ENCODE measurements at places on chromosomes 4 and X.

- no peak for DNase-seq
Measured at GRCh38 chrX:118189000-118189399, 72.4 kb upstream of the KLHL13 start.

DNA sequence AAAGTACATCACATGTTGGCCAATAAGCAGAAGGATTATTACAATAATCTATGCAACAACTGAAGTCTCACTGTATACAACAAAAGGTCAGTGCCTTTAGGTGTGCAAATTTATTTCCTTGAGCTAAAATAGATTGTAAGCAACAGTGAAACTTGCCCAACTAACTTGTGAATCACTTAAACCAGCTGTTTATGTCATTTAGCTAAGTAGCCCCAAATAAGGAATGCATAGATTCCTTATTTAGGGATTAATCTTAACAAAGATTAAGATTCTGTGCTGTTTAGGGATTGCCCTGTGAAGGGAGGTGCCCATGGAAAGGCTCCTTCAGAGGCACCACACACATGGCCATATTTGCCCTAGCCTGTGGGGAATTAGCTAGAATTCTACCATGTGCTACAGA is 168.6 kb downstream of the MAML3 start:
- DNase-seq, result no peak

DNA sequence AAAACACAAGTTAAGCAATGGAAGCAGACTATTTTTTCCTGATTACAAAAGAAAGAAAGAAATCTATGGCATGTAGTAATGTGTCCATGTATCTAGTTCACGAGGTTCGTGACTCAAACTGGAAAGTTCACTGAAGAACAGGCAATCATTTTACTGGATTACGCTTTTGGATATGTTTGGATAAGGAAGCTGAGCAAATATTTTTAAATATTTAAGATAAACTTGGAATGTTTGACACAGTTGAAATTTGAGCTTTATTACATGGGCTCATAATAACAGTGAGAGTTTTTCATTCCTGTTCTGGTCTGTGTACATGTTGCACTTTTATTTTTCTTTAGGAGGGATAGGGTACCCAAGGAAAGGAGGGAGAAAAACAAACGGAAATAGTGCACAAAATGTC is 244.2 kb upstream of the GK2 start:
- DNase-seq, result no peak

- DNase-seq, result no peak
Measured at GRCh38 chr4:41477181-41477905, 60.6 kb upstream of the LIMCH1 start.

- no peak for DNase-seq
Measured at GRCh38 chr4:88481537-88481936, 24.6 kb downstream of the HERC5 start.

DNA sequence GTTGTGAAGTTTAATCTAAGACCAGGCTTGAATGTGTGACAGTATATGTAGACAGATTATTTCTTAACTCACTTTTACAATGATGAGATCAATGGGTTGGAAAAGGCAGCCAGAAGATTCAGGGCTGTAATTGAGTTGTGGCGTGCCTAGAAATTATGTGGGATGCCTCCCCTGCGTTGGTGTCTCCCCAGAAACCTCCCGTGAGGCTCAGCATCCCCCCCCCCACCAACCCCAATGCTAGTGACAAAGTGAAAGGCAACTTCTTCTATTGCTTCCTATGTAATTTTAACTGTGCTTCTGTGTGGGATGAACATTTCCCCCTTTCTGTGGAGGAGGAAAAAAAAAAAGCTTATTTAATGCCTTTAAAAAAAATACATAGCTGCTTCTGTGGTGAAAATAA is 297.9 kb downstream of the ARHGAP10 start:
- DNase-seq, result no peak

- DNase-seq, result no peak
Measured at GRCh38 chrX:68490644-68491043, 8.2 kb upstream of the YIPF6 start.

GRCh38 chrX:120120223-120120622 is 4.5 kb upstream of the RHOXF1 start:
- no peak for DNase-seq

- no peak for DNase-seq
Measured at GRCh38 chr4:129446074-129446473, 350.1 kb downstream of the C4orf33 start.

- DNase-seq, result no peak
Measured at GRCh38 chr4:75673959-75674328, 733 bp upstream of the G3BP2 start.

- DNase-seq, result no peak
Measured at GRCh38 chr4:73683033-73683432, 57.3 kb upstream of the CXCL8 start.

GRCh38 chr4:139208404-139208945 is 31.5 kb upstream of the ELF2 start:
- peak; percentile 27 for DNase-seq
